Gastroesophageal sphincter (tissue), 4 donors: ENCODE measurements at places on chromosomes 16 and 17. TPM values are rescaled to one million over a fixed set of nuclear protein-coding genes. Genes with fewer than 3 reads are reported as not detected.

ITGAD gene
- total RNA-seq: not detected

C17orf78 gene
- not detected for total RNA-seq

DCTN5 gene
- 76.1 TPM for total RNA-seq

DRC3 gene
- total RNA-seq: 3.5 TPM

FBXO39 gene
- total RNA-seq: not detected

BAHCC1 gene
- total RNA-seq: 17.5 TPM
